ENCODE measurements at places on chromosomes 11 and 22.

GRCh38 chr11:15602785-15603567 lies 488.3 kb downstream of the INSC start:
- DNase-seq = no peak

DNA sequence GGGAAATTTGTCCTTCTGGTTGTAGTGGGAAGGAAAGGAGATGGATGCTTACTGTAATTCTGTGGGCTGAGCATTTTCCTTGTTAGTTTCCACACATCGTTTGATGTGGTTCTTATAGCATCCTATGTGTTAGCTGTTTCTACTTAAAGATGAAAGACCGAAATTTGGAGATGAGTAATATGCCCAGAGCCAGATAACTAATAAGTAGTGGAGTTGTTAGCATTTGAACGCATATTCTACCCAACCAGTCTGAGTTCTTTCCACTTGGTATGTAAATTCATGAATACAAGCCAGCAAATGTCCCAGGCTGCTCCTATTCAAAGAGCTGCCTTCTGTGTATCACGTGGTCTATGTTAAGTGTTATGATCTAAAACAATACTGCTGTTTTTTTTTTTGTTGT lies 14.6 kb downstream of the SPECC1L start:
- no peak for DNase-seq

- DNase-seq = no peak
Observed at GRCh38 chr11:87972133-87972532, 203.1 kb downstream of the RAB38 start.

GRCh38 chr11:65104628-65105027 lies 7.0 kb upstream of the TM7SF2 start:
- no peak for DNase-seq

- no peak for DNase-seq
Observed at GRCh38 chr11:44446366-44446762, 119.1 kb upstream of the CD82 start.

- no peak for DNase-seq
Observed at GRCh38 chr11:73114110-73114834, 27.8 kb downstream of the FCHSD2 start.

DNA sequence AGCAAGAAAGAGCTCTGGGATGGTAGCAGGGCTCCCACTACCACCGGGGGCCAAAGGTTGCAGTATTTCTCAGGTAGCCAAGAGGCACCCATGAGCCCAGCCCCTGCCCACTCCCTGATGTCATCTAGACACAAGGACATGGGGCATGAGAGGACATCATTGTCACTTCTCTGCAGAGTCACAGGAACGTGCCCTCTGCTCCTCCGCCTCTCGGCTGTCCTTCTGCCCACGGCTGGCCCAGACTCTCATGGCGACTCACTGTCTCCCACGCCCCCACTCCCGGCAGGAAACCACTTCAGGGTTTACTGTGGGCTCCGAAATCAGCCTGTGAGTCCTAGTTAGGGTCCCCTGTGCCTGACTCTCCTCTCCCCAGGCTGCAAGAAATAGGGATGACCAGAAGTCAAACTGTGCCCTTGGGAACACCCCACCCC lies 1.8 kb upstream of the GAL start:
- DNase-seq = peak; percentile 49

DNA sequence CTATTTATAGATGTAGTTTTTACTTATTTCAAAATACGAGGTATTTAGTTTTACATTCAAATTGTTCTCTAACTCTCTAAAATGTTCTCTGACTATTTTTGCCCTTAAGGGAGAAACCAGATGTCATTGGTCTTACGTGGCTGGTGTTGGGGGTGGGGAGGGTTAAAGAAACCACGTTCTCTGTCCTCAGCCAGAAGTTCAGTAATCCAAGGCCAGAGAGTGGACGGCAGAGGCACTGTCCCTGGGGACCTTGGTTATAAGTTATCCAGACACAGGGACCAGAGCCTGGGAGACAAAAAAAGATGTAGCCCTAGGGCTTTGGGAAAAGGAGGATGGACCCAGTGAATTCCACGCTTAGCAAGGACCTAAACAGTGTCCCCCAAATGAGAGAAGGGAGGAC lies 706 bp upstream of the OR51E1 start:
- DNase-seq = no peak

- no peak for DNase-seq
Observed at GRCh38 chr22:27311698-27312550, 489.6 kb downstream of the MN1 start.

DNA sequence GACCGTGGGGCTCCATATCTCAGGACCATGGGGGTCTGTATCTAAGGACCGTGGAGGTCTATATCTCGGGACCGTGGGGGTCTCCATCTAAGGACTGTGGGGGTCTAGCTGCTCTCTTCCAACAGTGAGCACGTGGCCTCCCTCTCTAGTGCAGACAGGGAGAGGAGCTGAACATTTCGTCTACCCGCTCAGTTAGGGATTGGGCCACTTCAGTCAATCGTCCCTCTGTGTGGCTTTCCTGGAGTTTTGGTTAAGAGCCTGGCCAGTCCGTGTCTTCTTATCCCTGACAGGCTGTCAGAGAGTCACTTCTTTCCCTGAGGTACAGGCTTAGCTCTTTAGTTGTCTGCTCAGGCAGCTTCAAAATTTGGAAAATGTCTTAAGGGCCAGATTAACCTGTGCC lies 3.1 kb downstream of the KRTAP5-1 start:
- no peak for DNase-seq
